ENCODE measurements at places on chromosomes 7 and 10.

DNA sequence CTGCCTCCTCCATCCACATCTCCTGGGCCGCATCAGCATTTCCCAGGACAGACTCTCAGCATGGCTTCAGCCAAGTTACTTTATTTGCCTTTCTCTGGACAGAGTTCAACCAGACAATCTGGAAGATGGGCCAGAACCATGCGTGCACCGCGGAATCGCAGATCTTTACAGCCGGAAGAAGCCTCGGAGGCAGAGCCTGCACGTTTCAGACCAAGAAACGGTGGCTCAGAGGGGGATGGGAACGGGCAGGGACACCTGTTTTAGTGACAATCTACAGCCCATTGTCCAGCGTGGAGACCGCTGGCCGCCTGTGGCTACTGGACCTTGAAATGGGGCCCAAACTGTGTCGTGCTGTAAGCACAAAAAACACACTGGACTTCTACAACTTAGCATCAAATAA lies 3.5 kb downstream of the VIPR2 start:
- no peak for DNase-seq

DNA sequence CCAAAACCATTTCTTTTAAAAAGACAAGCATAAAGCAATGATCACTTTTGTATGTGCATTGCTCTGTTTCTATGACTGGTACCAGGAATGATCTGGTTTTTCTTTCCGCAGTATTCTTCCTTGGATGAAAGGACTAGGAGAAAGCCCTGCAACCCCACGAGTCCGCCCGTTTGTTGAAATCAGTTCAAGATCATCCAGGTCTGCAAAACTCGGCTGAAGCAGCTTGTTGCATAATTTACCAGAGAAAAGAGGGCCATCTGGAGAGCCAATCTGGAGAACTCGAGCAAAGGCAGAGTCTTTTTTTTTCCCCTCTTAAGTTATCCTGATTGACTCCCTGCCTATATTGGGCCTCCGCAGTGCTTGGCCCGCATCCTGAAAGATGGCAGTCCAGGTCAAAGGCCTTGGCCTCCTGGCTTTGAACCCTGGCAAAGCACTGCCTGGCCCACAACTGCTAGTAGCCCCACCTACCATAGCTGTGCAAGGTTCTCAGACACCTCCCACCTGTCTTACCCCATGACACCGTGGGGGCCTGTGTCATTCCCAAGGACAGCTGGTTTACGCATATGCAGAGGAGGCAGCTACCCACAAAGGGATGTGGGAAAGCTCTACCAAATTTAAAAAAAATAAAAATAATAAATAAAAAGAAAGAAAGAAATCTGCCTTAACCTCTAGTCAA lies 572.2 kb downstream of the INHBA start:
- no peak for DNase-seq

DNA sequence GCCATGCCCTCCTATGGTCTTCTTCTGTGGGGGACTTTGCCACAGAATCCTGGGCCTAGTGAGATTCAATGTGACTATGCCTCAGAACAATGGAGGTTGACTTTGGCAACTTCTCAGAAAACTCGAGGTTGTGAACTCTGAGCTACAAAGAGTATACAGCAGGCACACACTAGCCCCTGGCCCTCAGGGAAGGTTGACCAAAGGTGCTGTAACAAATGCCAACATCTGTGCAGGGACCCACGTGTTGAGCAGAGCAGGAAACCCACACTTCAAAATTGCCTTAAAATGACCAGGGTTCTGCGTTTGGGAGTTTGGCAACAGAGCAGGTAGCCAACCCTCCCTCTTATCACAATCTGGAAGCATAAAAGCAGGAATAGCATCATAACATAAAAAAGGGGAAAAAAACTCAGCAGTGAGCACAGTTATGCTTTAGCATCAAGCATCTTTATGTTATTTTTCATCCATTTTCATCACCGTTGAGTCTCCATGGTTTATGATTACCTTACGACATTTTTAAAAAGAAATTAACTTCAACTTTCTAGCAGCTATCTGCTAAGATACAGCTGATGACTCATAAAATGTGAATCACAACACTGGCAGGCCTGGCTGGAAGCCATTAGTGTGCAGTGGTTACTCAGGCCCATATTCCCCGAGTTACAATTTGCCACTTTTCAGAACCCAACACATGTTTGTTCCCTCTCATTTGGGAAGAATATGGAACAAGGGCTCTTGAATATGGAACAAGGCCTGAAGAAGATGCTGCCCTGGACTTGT lies 11.1 kb downstream of the PRLHR start:
- DNase-seq = no peak

DNA sequence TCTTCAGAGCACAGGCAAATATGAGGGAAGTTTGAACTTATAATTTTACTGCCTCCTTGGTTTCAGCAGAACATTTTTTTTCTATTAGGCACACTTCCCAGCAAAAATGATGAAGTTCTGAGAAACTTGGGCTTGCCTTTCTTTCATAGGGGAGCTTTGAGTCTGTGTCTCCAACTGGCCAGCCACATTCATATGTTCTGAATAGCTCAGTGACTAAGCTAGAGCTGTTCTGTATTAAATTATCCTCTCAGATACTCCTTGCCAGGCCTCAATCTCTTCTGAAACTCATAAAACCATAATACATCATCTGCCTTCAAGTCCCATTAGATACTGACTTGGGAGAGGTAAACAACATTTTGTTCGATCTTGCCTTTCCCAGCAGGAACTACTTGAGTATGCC lies 476.5 kb downstream of the GPAM start:
- no peak for DNase-seq

- DNase-seq = no peak
Observed at GRCh38 chr7:21642422-21642821, 99.6 kb downstream of the DNAH11 start.

DNA sequence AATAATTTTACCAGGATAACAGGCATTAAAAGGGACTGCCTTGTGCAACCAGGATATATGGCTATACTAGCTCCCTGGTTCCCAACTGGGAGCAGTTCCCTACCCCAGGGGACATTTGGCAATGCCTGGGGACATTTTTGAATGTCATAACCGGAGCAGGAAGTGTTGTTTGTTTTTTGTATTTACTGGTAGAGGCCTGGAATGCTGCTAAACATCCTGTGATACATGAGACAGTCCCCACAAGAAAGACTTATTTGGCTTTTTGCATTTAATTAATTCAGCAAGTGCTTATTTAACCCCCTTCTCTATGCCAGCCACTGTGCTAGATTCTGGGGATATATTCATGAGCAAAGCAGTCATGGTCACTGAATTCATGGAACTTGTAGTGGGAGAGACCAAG lies 181.2 kb downstream of the BBS9 start:
- DNase-seq = no peak

GRCh38 chr7:159099711-159100231 lies 44.9 kb downstream of the VIPR2 start:
- no peak for DNase-seq

DNA sequence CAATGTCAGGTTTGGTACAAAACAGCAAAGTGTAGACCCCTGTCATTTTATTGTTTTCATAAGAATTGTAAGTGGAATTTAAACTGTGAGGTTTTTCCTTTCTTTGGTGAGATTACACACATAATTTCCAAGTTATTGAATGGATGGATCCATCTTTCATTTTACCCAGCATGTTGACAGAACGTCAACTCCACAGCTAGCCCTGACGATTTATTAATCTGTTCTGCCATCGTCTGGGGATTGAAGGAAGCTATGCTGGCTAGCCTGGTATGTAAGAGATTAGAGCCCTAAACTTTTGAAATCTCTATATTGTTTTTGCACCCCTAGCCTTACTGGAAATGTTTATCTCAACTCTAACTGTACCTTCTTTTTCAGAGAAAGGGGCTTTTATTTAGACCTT lies 8.6 kb downstream of the WNT16 start:
- DNase-seq = no peak

DNA sequence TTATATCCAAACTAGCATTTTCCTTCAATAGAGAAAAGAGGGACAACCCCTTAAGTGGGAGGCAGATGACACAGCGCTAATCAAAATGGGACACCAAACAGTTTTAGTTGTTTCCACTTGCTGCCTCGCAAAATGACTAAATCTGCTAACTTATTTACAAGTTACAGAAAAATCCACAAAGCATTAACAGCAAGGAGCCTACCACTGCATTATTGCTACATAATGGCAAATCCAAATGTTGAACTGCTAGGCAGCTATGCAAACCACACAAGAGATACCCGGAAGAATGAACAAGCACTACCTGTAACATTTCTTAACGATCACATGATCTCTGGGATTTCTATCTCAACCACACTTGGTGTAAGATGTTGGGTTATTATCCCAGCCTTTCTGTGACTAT lies 96.7 kb downstream of the SFMBT2 start:
- DNase-seq = peak; percentile 34

DNA sequence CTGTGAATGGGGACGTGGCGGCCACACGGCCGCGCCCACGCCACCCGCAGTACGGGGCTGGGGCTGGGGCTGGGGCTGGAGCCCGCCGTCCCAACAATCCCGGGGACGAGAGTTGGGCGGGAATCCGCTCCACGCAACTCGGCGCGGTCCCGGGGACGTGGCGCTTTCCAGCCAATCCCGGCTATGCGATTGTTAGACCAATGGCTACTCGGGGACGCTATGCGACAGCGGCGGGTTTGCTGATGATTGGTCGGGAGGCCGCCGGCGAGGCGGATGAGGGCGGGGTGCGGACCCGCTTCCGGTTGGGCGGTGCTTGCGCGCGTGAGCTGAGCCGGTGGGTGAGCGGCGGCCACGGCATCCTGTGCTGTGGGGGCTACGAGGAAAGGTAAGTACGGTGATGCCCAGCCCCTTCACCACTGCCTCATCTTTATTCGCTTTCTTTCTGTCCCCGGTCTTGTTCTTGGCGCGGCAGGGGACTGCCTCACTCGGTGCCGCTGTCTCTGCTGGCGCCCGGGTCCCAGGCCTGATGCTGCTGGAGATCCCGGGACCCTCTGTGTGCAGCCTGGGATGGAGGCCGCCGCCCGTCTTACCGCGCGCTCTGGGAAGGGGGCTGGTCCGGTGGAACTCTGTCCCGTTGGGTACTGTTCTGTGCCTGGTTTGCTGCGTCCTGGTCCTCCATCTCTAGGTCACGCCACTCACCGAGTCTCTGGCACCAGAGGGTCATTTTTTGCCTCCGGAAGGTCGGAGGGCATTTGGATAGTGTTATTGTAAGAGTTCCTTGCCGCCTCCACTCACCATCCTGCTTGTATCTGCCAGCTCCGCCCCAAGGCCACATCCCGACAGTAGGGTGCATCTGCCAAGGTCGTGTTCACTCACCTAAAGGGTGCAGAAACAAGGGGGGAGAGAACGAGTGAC lies at the start of gene CALU:
Gene CALU, plus strand, starts transcription at position 312 of the 915 bp plus-strand sequence. CDS start 9,225 bp downstream, outside the sequence.
- peak; percentile 97 for DNase-seq

GRCh38 chr7:129613016-129613337 lies 1.5 kb downstream of the NRF1 start:
- no peak for DNase-seq

- no peak for DNase-seq
Observed at GRCh38 chr7:31020652-31021051, 31.5 kb upstream of the ADCYAP1R1 start.

DNA sequence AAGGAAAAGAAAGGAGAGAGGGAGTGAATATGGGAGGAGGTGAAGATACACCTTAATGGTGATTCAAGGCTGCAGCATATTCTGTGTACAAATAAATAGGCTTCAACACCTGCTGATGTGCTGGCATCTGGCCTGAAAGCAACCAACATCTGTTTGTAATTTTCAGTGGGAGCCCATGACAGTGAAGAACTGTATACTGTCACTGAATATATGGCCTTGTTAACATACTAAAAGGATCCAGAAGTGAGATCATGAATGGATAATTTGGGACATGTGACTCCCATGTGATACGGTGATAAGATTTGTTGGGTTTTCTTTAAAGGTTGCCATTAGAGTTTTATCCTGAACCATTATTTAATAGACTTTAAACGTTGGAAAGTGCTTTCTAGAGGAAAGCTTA lies 459.3 kb downstream of the CNTNAP2 start:
- no peak for DNase-seq

DNA sequence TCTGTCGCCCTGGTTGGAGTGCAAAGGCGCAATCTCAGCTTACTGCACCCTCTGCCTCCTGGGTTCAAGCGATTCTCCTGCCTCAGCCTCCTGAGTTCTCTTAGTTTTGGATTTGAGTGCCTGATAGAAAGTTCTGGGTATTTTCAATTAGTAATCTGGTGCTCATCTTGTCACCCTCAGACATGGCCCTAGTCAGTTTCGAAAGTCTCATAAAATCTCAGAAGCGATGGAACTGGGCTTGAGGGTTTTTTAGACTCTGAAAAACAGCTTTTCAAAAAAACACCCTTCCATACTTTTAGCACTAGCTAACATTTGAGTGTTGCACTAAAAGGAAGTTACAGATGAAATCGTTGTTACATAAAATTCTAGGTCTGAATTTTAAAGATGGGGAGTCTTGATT lies 9.4 kb upstream of the PIP4K2A start:
- no peak for DNase-seq

- no peak for DNase-seq
Observed at GRCh38 chr10:22043327-22043633, 39.8 kb upstream of the DNAJC1 start.

GRCh38 chr10:86225103-86225782 lies 141.4 kb downstream of the GRID1 start:
- no peak for DNase-seq

GRCh38 chr10:1107004-1107403 lies 50.8 kb downstream of the WDR37 start:
- no peak for DNase-seq

DNA sequence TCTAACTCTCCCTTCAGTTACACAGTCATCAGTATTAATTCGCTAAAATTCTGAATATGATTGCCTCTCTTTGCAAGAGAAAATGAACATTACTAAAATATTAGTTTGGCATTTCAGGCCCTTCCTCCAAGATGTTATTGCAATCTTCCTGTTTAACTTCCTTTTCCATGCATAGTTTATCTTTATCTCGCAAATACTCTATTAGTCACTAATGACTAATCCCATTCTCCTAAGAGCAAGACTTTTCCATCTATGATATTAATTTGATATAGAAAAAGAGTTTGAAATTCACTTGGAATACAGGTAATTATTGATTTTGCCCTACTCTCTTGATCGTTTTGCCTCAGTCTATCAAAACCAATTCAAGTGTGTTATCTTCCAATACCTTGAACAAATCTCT lies 41.8 kb upstream of the SEMA3A start:
- DNase-seq = no peak

- no peak for DNase-seq
Observed at GRCh38 chr10:3747248-3747960, 37.6 kb downstream of the KLF6 start.

GRCh38 chr7:158157460-158157859 lies 430.2 kb downstream of the PTPRN2 start:
- DNase-seq = no peak

DNA sequence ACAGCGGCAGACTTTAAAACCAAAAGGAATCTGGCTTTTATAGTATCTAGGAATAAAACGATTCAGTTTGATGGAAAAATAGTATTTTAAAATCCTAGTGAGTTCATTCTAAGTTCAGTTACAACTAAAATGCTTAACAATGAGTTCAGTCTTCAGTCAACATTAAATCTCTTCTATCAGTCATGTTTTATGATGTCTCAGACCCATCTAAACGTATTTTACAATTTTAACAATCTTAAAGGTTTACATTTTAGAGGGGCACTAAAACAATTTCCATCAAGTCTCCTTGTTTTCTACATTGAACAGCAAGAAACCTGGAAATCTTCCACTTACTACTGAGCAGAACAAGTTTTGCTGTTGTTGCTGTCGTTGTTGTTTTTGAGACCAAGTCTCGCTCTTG lies 10.0 kb downstream of the SVOPL start:
- DNase-seq = no peak

Data from stimulated activated CD4-positive, alpha-beta T cell treated with anti-CD3 and anti-CD28 coated beads, Interleukin-15, amount 100 ng/mL, for 24 hours (primary cell).